ENCODE measurements at places on chromosomes 13 and 19.

- DNase-seq, result no peak
These were observed 73.3 kb upstream of the SOX1 start for GRCh38 chr13:111993691-111994090.

- DNase-seq, result no peak
These were observed 156.7 kb downstream of the SLC7A1 start for GRCh38 chr13:29438769-29439168.

- DNase-seq, result no peak
These were observed 97.3 kb downstream of the GGACT start for GRCh38 chr13:100491164-100491842.

GRCh38 chr13:43797159-43797558 is 10.4 kb upstream of the ENOX1 start:
- no peak for DNase-seq

- DNase-seq, result no peak
These were observed 185.4 kb downstream of the COL4A1 start for GRCh38 chr13:110121422-110122083.

- DNase-seq, result no peak
These were observed 184.8 kb downstream of the PCDH9 start for GRCh38 chr13:67045357-67045756.

DNA sequence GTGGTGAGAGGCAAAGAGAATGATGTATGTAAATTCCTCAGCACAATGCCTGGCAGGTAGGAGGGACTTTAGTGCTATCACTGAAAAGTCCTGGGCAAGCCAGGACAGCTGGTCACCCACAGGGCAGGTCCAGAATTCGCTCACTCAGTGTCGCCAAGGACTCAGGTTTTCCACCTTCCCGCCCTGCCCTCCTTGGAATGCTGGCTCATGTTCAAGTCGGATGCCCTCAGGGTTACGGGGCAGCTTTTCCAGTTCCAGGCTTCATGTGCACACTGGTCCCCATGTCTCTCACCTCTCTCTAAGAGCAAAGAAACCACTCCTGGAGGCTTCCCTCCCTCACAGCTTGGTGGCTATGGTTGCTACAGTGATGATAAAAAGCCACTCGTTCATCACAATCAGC is 24.8 kb upstream of the NAXD start:
- DNase-seq, result no peak

GRCh38 chr13:75421133-75421532 is 60.8 kb downstream of the TBC1D4 start:
- no peak for DNase-seq

GRCh38 chr19:40599902-40600569 is 1.1 kb upstream of the LTBP4 start:
- no peak for DNase-seq

- DNase-seq, result no peak
These were observed 1716.7 kb downstream of the SLITRK1 start for GRCh38 chr13:82165396-82166174.

- no peak for DNase-seq
These were observed 583 bp upstream of the LDLR start for GRCh38 chr19:11088506-11089253.

DNA sequence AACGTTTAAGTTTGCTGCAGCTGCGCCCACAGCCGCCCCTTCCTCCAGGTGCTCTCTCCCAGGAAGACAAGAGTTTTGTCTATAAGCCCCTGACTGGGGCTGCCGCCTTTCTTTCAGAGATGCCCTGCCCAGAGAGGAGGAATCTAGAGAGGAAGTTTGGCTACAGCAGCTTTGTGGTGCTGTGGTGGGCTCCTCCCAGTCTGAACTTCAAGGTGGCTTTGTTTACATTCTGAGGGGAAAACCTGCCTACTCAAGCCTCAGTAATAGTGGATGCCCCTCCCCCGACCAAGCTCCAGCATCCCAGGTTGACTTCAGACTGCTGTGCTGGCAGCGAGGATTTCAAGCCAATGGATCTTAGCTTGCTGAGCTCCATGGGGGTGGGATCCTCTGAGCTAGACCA is 6.4 kb upstream of the ERICH6B start:
- no peak for DNase-seq

DNA sequence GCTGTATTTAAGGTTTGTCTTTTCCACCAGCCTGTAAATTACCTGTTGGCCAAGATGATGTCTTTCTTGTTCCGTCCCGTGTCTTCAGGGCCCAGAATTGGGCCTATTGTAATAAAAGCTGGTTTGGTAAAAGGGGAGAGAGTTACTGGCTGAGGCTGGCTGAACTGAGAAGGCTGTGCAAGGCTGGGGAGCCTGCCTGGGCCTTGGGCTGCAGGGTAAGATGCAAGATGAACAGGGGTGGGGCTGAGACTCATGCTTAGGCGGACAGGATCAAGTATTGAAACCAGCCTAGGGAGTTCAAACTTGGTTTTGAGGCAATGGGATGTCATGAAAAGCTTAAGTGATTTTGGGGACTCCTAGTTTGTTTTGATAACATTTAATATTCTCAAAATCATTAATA is 142.3 kb downstream of the PCCA start:
- DNase-seq, result no peak

DNA sequence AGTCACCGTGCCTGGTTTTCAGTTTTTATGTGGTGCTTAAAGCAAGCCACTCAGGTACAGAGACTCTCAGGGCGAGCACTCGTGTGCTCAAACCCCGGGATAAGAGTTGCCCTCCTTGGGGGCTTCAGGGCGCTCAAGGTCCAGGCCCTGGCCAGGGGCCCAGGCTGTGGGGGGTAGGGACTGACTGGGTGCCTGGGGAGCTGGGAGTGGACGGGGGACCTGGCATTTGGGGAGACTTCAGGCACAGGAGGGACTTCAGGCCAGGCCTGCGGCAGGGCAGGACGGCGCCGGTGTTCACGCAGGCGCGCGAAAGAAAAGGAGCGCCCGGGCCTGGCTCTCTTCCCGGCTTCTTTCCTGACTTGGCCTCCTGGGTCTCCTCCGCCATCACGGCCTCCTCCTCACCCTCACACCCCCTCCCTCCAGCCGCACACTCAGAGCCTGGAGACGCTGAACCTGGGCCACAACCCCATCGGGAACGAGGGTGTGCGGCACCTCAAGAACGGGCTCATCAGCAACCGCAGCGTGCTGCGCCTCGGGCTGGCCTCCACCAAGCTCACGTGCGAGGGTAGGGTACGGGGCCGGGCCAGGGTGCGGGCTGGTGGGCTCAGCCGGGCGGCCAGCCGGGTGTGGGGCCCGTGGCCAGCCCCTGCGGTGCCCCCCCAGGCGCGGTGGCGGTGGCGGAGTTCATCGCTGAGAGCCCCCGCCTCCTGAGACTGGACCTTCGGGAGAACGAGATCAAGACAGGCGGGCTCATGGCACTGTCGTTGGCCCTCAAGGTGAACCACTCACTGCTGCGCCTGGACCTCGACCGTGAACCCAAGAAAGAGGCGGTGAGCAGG is 16.1 kb downstream of the NKPD1 start:
- no peak for DNase-seq

DNA sequence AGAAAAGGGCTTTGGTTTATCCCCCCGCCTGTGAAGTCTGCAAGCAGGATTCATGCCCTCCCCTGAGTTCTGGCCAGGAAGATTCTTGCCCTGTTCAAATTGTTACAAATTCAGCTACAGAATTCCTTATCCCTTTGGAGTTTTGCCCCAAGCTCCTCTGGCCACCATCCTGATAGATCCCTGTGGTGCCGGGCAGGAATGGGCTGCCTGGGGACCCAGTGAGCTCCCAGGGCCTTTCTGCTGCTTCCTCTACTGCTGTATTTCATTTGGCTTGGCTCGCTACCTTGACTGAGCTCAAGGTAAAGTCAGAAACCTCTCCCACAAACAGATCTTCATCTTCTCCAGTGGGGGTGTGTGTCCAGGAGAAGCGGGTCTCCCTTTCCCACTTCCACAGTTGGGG is 194.6 kb upstream of the NBEA start:
- no peak for DNase-seq

GRCh38 chr19:57103573-57104277 is 16.1 kb upstream of the USP29 start:
- no peak for DNase-seq

DNA sequence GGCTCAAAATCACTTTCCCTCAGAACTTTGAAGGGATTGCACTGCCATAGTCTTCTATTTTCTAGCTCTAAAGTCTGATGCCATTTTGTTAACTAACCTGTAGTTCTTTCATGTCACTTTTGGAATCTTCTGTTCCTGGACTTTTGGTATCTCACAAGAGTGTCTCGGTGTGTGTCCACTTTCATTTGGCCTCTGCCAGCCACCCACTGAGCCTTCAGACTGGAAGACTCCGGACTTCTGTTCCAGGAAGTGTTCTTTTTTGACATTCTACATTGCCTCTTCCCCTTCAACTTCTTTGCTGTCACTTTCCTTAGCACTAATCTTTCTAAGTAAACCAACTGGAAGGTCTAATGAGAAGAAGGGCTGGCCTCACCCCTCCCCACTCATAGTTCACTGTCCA is 25.0 kb upstream of the LAMP1 start:
- no peak for DNase-seq

GRCh38 chr19:47391510-47392223 is 27.7 kb downstream of the MEIS3 start:
- peak; percentile 30 for DNase-seq

- DNase-seq, result no peak
These were observed 33.8 kb downstream of the SERP2 start for GRCh38 chr13:44407379-44407778.

- DNase-seq, result peak; percentile 40
These were observed 102.5 kb downstream of the FAM216B start for GRCh38 chr13:42883771-42884467.

- DNase-seq, result no peak
These were observed 118.8 kb downstream of the VWA8 start for GRCh38 chr13:41842036-41842620.

- DNase-seq, result no peak
These were observed 379.2 kb upstream of the MIR17HG start for GRCh38 chr13:90968166-90968904.

DNA sequence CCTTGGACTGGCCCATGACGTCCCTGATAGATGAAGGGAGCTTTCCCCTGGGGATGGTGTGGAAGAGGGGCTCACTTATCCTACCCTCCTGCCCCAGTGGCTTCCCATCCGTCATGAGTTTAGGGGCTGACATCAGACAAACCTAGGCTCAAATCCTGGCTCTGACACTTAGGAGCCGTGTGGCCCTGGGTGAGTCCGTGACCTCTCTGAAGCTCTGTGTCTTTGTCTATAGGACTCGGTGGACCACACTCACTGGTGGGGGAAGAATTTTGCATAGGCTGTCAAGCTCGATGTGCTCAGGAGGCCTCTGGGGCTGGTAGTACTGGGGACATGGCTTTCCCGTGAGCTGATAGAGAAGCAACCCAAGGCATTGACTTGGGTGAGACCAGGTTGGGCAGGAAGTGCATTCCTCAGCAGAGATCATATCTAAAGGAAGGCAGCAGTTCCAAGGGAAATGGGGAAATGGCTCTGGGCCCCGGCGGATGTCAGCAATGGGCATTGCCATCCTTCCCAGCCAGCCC is 17.4 kb upstream of the AP1M2 start:
- no peak for DNase-seq

GRCh38 chr13:60448907-60449510 is 52.0 kb downstream of the TDRD3 start:
- peak; percentile 13 for DNase-seq

GRCh38 chr13:39875111-39875987 is 219.9 kb downstream of the COG6 start:
- DNase-seq, result no peak

DNA sequence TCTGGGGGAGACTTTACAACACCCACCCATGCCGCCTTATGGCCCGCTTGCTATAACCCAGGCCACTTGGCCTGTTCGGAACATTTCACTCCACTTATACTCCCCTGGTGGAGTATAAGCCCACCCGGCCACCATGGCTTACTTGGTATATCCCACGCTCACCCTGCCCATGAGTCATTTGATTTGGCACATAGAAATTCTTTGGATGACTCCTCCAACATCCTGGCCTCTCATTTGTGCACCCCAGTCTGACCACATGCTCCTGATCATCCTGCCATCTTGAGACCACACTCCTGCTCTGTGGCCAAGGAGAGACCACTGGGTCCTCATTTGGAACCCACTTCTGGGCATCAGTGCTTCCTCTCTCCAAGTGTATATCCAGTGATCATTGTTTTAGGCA is 5.2 kb downstream of the SPACA6 start:
- no peak for DNase-seq

DNA sequence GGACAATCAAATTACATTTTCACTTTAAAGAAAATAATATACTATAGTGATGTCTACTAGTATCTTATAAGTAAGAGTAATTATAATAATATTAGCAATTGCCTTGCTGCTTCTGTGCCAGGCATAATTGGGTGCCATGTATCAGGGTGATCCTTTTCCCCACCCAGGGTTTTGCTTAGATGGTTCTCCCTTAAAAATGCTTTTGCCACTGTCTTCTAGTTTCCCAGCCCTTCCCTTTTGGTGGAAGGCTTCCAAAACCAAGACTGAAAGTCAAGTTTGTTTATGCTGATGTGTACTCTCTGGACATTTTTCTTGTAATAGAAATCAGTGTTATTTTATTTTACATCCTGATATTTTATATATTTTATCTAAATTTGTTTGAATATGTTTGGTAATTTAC is 77.8 kb downstream of the ITGBL1 start:
- DNase-seq, result no peak

DNA sequence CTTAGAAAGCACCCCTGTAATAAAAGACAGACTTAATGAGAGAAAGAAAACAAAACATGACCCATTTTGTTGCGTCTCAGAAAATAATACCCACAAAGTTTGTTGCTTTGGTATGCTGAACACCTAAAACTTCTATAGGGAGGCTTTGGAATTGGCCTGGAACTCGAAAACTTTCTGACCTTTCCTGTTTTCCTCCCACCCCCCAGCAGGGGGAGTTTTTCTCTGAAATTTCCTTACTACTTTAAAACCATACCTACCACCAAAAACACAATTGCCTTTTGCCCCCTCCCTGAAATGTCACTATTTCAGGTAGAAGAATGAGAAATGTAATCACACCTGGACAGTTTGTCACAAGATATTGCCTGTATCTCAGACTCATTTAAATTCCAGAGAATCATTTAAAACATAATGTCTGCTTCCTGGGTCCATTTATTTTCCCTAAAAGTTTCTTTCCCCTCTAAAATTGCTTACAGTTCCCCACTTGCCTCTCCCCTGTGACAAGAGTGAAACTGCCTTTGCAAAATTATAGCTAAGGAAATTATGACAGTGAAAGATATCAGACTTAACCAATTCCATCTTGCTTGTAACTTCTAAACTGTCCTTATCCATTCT is 2700.2 kb downstream of the PCDH9 start:
- DNase-seq, result no peak

- no peak for DNase-seq
These were observed 21.0 kb downstream of the FBXL12 start for GRCh38 chr19:9797871-9798270.

DNA sequence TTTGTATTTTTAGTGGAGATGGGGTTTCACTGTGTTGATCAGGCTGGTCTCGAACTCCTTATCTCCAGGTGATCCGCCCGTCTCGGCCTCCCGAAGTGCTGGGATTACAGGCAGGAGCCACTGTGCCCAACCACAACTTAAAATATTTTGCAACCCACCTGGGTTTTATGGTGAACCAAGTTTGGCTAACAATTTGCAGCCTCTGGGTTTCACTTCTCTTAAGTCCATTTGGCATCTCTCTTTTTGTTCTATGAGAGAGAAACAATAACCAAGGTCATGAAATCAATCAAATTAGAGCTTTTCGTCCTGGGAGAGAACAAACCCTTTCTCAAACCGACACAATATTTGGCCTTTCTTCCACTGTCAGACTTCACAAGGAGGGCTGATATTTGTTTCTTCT is 5.6 kb upstream of the SMAD9 start:
- no peak for DNase-seq

GRCh38 chr19:39405958-39406655 is 540 bp upstream of the ZFP36 start:
- no peak for DNase-seq

GRCh38 chr19:50633973-50634372 is 5.7 kb downstream of the SYT3 start:
- DNase-seq, result no peak
